ENCODE measurements at places on chromosomes 7 and 10. TPM values are rescaled to one million over a fixed set of nuclear protein-coding genes. Genes with fewer than 3 reads are reported as not detected.

DNA sequence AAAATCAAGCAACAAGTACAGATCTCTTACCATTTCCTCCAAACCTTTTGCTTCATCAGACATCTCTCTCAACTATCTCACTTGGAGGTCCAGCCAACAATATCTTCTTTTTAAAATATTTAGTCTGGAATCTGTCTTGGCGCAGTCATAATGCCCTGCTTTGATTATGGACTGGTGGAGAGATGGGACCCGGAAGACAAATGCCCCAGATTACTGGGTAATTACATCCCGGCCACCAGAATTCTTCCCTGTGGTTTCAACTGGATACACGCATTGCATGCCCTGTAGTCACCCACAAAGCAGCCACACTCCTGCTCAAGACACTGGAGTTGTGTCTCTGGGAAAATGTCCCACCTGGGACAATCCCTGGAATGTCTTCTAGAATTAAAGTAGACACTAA, 65.5 kb downstream of the BPGM start:
- no peak overlapping the region for H3K27ac ChIP-seq
- no peaks in the 10 kb centered on the region for H3K36me3 ChIP-seq
- no peaks in the 10 kb centered on the region for H3K4me1 ChIP-seq
- DNase-seq, result no peak

The EN2 gene
- total RNA-seq, result 0.45 TPM

GRCh38 chr10:49243610-49244283, 55.2 kb upstream of the C10orf71 start:
- H3K27me3 ChIP-seq, result no peaks in the 10 kb centered on the region
- no peak overlapping the region for H3K4me3 ChIP-seq
- no peaks in the 10 kb centered on the region for H3K36me3 ChIP-seq
- H3K4me1 ChIP-seq, result no peaks in the 10 kb centered on the region
- no peak overlapping the region for H3K27ac ChIP-seq

GRCh38 chr10:71424496-71425194, 27.9 kb downstream of the CDH23 start:
- H3K27ac ChIP-seq, result no peak overlapping the region
- no peaks in the 10 kb centered on the region for H3K4me1 ChIP-seq
- no peak for DNase-seq
- no peaks in the 10 kb centered on the region for H3K36me3 ChIP-seq

DNA sequence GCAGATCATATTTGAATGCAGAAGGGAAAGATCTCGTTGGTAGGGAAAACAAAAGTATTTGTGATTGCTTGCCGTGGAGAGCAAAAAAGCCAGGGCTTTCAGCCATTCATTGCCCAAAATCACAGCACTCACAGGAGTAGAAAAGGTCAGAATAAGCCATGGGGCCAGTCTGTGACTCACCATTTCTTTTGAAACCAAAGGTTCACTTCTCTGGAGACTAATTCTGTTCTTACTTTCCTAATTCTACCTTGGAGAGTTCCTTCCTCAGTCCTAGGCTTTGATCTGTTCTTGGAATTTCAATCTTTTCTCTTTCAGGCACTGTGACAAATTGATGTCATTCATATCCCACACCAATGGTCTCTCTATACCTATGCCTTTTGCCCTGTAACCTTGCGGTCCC, 54.1 kb upstream of the FAM180A start:
- no peaks in the 10 kb centered on the region for H3K27me3 ChIP-seq
- H3K36me3 ChIP-seq, result no peaks in the 10 kb centered on the region
- H3K27ac ChIP-seq, result no peak overlapping the region
- DNase-seq, result no peak
- peaks cover 7% of the 10 kb centered on the region for H3K4me1 ChIP-seq

The PTPRZ1 gene
- total RNA-seq, result 1.4 TPM

DNA sequence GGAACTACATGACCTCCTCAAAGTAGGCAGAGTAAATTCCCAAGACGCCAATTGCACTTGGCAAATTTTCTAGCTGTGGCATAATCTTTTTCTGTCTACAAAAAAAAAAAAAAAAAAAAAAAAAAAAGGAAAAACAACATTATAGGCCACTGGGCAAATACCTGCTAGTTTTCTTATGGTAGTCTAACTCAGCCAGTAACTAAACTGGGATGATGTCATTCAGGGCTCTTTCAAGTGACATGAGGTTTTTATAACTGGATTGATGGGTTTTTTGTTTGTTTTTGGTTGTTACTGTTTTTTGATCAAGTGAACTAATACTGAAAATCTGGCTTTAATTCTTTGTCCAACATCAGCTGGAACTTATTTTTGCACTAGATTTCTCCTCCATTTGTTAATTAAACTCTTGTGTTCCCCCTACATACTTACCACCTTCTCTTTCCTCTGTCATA, 7.4 kb upstream of the VIM start:
- DNase-seq, result no peak
- no peaks in the 10 kb centered on the region for H3K27me3 ChIP-seq
- H3K27ac ChIP-seq, result no peak overlapping the region
- no peaks in the 10 kb centered on the region for H3K4me1 ChIP-seq
- no peaks in the 10 kb centered on the region for H3K36me3 ChIP-seq

DNA sequence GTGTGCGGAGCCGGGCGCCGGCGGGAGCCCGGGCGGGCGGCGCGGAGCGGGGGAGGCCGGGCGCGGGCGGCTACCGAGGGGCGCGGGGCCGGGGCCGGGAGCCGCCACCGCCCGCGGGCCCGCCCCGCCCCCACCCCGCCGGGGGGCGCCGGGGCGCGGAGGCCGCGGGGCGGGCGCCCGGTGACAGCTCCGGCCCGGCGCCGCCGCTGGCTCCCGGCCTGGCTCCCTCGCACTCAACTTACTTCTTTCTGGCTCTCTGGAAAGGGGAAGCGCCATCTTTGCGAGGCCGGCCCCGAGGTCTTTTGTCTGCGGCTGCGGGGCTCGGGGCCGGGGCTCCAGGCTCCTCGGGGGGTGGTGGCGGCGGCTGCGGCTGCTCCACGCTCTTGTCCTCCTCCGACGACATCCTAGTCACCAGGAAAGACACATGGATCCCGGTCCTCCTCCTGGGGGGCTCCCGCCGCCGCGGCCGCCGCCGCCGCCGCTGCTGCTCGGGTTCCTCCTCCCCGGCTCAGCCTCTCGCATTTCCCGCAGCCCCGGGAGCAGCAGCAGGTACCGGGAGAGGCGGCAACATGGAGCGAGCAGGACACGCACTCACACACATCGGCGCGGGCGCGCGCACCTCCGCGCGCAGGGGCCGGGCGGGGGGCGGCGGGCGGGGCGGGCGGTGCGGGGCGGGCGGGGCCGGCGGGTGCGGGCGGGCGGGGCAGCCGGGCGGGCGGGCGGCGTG, at the start of gene KMT2C:
Gene KMT2C (minus strand): TSS at position 620 of the 727 bp plus-strand sequence. CDS start 217 bp downstream, at position 403.
- H3K27ac ChIP-seq, result peak within 1 kb of the TSS; percentile 100
- no peaks in the 10 kb centered on the region for H3K36me3 ChIP-seq

GRCh38 chr10:33117816-33118215, 159.8 kb upstream of the ITGB1 start:
- H3K27ac ChIP-seq, result no peak overlapping the region
- H3K4me1 ChIP-seq, result no peaks in the 10 kb centered on the region
- no peaks in the 10 kb centered on the region for H3K27me3 ChIP-seq
- DNase-seq, result no peak

DNA sequence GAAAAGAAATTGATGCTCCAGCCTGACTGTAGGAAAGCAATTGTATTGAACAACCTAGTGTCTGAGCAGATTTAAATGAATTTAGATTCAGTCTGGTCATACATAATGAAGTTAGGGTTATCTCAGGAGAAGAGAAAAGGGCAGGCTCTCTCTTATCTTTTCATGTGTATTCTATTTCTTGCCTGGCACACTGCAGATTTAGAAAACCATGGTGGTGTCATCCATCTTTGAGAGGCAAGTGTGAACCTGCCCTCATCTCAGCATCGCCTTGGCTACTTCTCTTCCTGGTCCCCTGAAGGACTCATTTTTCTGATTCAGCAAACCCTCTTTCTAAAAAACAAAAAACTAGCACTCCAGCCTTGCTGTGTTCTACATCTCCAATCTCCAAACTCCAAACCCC, 137.7 kb downstream of the LRRC4 start:
- DNase-seq, result no peak
- H3K4me3 ChIP-seq, result no peak overlapping the region
- H3K36me3 ChIP-seq, result no peaks in the 10 kb centered on the region
- no peak overlapping the region for H3K27ac ChIP-seq

DNA sequence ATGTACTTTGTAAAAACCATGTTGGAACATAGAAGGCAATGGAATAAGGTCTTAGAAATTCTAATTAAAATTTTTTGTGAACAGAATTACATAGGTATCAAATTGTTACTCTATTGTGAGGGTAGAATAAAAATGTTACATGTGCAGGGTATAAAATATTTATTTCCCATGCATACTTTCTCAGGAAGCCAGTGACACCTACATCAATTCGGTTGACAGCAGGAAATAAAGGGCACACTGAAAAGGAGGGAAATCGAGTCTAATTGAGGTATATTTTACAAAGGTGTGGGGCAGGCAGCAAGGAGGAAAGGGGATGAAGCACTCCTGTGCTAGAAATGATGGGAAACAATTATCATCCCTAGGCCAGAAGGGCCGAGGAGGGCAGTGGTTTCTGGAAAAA, 244.9 kb downstream of the C7orf25 start:
- no peak overlapping the region for H3K4me3 ChIP-seq
- no peak for DNase-seq
- no peaks in the 10 kb centered on the region for H3K36me3 ChIP-seq

- peaks cover 3% of the 10 kb centered on the region for H3K27me3 ChIP-seq
- no peak for DNase-seq
- peaks cover 4% of the 10 kb centered on the region for H3K4me1 ChIP-seq
- H3K36me3 ChIP-seq, result no peaks in the 10 kb centered on the region
- peak overlapping the region; percentile 48 for H3K4me3 ChIP-seq
Measured at GRCh38 chr7:108001764-108002725, 916 bp downstream of the LAMB1 start.

The FAM25G gene
- total RNA-seq, result not detected

The EDRF1 gene
- 49.6 TPM for total RNA-seq

DNA sequence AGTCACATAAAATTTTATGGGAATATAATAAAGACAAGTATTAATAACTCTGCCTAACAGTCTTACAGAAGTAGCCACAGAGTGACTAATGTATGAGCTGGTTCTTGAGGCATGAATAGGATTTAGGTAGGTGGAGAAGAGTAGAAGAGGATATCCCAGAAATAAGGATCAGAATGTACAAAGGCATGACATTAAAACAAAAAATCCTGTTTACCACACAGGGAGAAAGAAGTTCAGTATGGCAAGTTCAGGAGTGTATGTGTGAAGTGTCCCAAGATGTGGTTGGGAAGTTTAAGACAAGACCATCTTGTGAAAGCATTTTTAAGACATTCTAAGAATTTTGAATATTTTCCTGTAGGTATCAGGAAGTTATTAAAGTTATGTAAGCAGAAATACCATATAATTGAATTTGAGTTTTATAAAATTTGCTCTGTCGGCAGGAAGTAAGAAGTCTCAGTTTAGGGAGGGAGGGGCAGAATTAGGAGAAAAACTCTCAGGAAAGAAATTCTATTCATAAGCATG, 64.7 kb upstream of the CAV2 start:
- H3K4me1 ChIP-seq, result no peaks in the 10 kb centered on the region
- no peak for DNase-seq
- H3K36me3 ChIP-seq, result no peaks in the 10 kb centered on the region
- H3K27me3 ChIP-seq, result no peaks in the 10 kb centered on the region
- no peak overlapping the region for H3K4me3 ChIP-seq

DNA sequence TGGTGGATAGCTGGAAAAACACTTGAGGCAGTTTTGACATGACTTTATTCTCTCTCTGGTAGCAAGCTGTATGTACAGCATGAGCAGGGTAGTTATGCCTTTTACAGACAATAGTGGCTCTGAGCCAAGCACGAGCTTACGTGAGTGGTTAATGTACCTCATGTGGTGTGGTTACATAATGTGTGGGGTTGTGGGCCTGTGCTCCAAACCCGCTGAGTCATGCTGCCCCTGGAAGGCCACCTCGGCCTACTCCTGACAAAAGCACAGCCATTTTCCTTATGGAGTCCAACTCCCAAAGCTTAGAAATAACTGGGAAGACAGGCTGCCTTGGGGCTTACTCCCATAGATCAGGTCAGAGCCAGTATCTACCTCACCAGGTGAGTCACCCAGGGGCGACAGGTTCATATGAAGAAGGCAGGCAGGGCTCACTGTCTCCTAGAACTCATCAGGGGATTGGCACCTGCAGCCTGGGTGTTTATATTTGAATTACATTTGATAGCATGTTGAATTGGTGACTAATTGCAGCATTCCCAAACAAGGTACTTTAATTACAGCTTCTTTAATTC, 404.5 kb downstream of the ADRA2A start:
- no peak overlapping the region for H3K4me3 ChIP-seq
- H3K27me3 ChIP-seq, result no peaks in the 10 kb centered on the region
- DNase-seq, result no peak
- H3K4me1 ChIP-seq, result no peaks in the 10 kb centered on the region

DNA sequence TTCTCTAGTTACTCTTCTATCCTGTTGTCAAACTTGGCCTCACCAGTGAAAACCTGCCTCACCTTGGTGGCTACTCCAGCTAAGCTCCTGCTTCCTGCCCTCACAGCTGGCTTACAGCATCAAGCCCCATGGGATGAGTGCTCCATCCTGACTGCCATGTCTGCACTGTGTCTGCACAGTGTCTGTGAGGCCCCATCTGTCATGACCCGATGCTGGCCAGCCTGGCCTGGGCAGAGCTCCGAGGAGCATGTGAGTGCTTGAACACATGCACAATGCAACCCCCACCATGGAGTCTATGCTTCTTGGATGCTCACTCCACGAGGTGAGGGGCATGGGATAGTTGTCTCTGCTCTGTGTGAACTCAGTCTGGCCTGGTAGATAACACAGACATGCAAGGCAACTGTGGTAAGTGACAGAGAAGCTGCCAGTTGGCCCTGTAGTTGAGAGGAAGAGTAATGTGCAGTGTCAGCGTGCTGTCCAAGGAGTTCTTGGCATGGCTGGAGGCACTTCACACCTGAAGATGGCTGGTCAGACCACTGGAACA, 207.1 kb upstream of the ZNF32 start:
- no peak for DNase-seq
- H3K36me3 ChIP-seq, result no peaks in the 10 kb centered on the region
- no peaks in the 10 kb centered on the region for H3K4me1 ChIP-seq
- no peaks in the 10 kb centered on the region for H3K27me3 ChIP-seq
- no peak overlapping the region for H3K4me3 ChIP-seq
